ENCODE measurements at places on chromosomes 1 and 21. TPM values are rescaled to one million over a fixed set of nuclear protein-coding genes. Genes with fewer than 3 reads are reported as not detected.

The LORICRIN gene
- total RNA-seq: not detected

The USH2A gene
- total RNA-seq: not detected

The PPP2R5A gene
- total RNA-seq: 56.6 TPM

The PDZK1IP1 gene
- 3.6 TPM for total RNA-seq

The GBP2 gene
- 161 TPM for total RNA-seq

The F13B gene
- not detected for total RNA-seq

The LIPI gene
- not detected for total RNA-seq

The BRINP3 gene
- total RNA-seq: not detected

The TSEN15 gene
- 23.2 TPM for total RNA-seq

The PRKAA2 gene
- under 0.01 TPM for total RNA-seq

The EIF3I gene
- total RNA-seq: 122 TPM

The ARHGAP29 gene
- 0.10 TPM for total RNA-seq

The NTNG1 gene
- 1.6 TPM for total RNA-seq

The CFAP74 gene
- total RNA-seq: under 0.01 TPM

The CTSE gene
- total RNA-seq: not detected

The UBL4B gene
- total RNA-seq: not detected

The LIN28A gene
- total RNA-seq: not detected

The ECE1 gene
- total RNA-seq: 72.4 TPM

The HAO2 gene
- not detected for total RNA-seq

The OR2L3 gene
- not detected for total RNA-seq

The PBX1 gene
- total RNA-seq: 4.2 TPM

The EPHA8 gene
- total RNA-seq: not detected

The NIBAN1 gene
- 26.3 TPM for total RNA-seq

The AMPD1 gene
- total RNA-seq: not detected

The GBP3 gene
- 29.1 TPM for total RNA-seq

The TAS1R3 gene
- 0.94 TPM for total RNA-seq

The VWA5B1 gene
- not detected for total RNA-seq

The PRELP gene
- not detected for total RNA-seq

The AGL gene
- total RNA-seq: 6.1 TPM

The CELA3B gene
- not detected for total RNA-seq

The PODN gene
- total RNA-seq: 0.63 TPM

The SLC16A4 gene
- not detected for total RNA-seq

The CD34 gene
- total RNA-seq: 0.42 TPM

The FCER1G gene
- 190 TPM for total RNA-seq

The DISC1 gene
- 17.2 TPM for total RNA-seq

The CD2 gene
- 110 TPM for total RNA-seq

The RAB29 gene
- 21.1 TPM for total RNA-seq

The ILDR2 gene
- total RNA-seq: 1.5 TPM

The TIE1 gene
- 0.94 TPM for total RNA-seq

The IFT25 gene
- 16.3 TPM for total RNA-seq

The CHI3L2 gene
- total RNA-seq: 12.9 TPM

The RHEX gene
- total RNA-seq: not detected

The PIGV gene
- 5.2 TPM for total RNA-seq

The LPAR3 gene
- 0.84 TPM for total RNA-seq

The LRRC71 gene
- total RNA-seq: not detected

The ADORA3 gene
- total RNA-seq: not detected

The STIL gene
- 4.9 TPM for total RNA-seq

The FMO2 gene
- total RNA-seq: not detected

The ANXA9 gene
- total RNA-seq: 0.10 TPM

The RIPPLY3 gene
- total RNA-seq: not detected

The LCE2A gene
- total RNA-seq: not detected

The TMCC2 gene
- 4.3 TPM for total RNA-seq

The C1orf216 gene
- total RNA-seq: 1.8 TPM

The GBP7 gene
- total RNA-seq: not detected

The CA6 gene
- total RNA-seq: 0.63 TPM

The KRTAP7-1 gene
- not detected for total RNA-seq

The RGS18 gene
- 263 TPM for total RNA-seq

The REG4 gene
- 0.52 TPM for total RNA-seq

The SHE gene
- total RNA-seq: 0.10 TPM
